ENCODE measurements at places on chromosomes 6 and 20. TPM values are rescaled to one million over a fixed set of nuclear protein-coding genes. Genes with fewer than 3 reads are reported as not detected.

DNA sequence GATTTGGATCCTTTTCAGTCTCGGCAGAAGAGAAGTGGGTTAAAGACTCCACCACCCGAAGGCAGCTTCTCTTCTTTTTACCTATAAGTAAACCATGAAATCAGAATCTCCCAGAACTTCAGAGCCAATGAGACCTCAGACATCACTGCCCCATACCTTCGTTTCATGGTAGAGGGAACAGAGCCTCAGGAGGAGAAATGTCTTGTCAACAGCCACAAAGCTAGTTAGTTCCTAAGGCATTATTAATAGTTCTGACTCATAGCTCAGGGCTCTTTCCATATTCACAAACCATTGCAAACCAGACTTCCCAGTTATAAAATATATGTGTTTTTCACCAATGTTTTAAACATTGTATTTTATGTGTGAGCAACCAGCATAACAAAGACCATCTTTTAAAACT is 118.7 kb upstream of the RIPOR2 start:
- no peak for DNase-seq

- DNase-seq = no peak
These were observed 160.2 kb downstream of the SYCP2 start for GRCh38 chr20:59772931-59773913.

GRCh38 chr6:52285177-52286068 is 881 bp upstream of the MCM3 start:
- DNase-seq = no peak

DNA sequence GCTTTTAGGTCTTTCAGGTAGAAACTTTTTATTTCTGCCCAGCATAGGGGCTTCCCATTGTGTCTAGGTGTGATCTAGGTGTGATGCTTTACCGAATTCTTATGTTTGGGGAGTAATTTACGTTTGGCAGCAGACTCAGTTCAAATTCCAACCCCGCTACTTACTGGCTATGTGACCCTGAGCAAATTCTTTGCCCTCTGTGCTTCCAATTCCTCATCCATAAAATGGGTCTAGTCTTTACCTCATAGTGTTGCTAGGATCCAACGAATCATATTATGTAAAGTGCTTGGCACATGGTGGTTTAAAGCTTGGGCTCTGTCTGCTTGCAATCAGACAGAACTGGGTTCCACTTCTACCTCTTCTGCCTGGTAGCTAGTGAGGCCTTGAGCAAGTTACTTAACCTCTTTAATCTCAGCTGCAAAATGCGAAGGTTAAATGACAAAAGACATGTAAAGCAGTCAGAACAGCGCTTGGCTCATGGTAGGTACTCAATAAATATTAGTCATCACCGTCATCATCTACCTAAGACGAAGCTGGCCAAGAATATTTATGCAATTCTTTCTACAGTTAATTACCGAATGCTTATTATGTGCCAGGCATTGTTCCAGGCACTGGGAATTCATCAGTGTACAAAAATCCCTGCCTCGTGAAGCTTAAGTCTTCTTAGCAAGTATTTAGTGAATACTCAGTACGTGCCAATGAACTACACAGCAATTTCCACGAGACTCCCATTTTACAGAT is 1.0 kb downstream of the NSFL1C start:
- no peak for DNase-seq

Gene HCK
- not detected for total RNA-seq

Data from lung microvascular endothelial cell (primary cell).